HCT116 (cell line): ENCODE measurements at places on chromosomes 1 and 21. TPM values are rescaled to one million over a fixed set of nuclear protein-coding genes. Genes with fewer than 3 reads are reported as not detected.

GRCh38 chr1:67339623-67340343 is 32.1 kb downstream of the IL12RB2 start:
- no peak overlapping the region for H3K27ac ChIP-seq
- DNase-seq = no peak
- H3K27me3 ChIP-seq = no peaks in the 10 kb centered on the region
- peaks cover 11% of the 10 kb centered on the region for H3K4me1 ChIP-seq

DNA sequence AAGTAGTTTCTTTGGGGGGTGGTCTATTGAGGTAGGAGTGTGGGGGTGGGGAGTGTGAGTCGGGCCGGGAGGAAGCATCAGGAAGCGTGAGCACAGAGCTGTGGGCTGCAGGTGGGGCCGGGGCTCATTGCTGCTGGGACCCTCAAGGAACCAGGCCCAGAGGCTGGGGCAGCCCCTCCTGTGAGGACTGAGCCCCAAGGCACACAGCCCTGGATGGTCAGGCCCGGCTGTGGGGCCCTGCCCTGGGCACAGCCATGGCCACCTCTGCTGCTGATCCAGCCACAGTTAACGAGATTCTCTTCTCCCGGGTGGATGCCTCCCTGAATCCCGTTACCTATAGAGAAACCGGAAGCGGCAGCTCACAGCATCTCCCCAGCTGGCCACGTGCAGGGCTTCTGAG is 22.9 kb upstream of the SUMO3 start:
- H3K36me3 ChIP-seq = no peaks in the 10 kb centered on the region
- H3K27me3 ChIP-seq = no peaks in the 10 kb centered on the region
- DNase-seq = no peak
- no peak overlapping the region for H3K27ac ChIP-seq
- H3K4me3 ChIP-seq = no peak overlapping the region

GRCh38 chr1:44377925-44378784 is 23.1 kb upstream of the ERI3 start:
- H3K27ac ChIP-seq = no peak overlapping the region
- H3K27me3 ChIP-seq = no peaks in the 10 kb centered on the region
- no peaks in the 10 kb centered on the region for H3K4me1 ChIP-seq
- no peak overlapping the region for H3K4me3 ChIP-seq

- H3K4me3 ChIP-seq = no peak overlapping the region
- no peaks in the 10 kb centered on the region for H3K36me3 ChIP-seq
- DNase-seq = no peak
- no peak overlapping the region for H3K27ac ChIP-seq
Observed at GRCh38 chr21:31913182-31913608, 40.4 kb downstream of the HUNK start.

DNA sequence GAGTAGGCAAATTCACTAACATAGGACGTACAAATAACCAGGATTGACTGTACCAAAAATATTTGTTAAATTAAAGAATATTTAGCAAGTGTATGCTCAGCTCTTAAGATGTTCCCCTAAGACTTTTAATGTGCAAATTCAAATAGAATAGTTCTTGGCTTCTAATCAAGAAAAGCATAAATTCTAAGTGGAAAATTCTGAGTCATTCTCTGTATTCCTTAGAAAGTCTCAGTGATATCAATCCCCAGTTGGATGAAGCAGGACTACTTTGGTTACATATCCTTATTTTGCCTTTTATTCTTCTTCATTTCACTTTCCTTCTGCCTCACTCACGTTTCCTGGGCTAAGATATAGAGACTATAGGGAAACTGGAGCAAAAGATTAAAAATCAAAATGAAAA is 130.2 kb downstream of the IFI44 start:
- no peaks in the 10 kb centered on the region for H3K27me3 ChIP-seq
- no peak overlapping the region for H3K27ac ChIP-seq
- no peak for DNase-seq

GRCh38 chr1:72942008-72942407 is 659.7 kb upstream of the NEGR1 start:
- H3K27me3 ChIP-seq = no peaks in the 10 kb centered on the region
- H3K36me3 ChIP-seq = no peaks in the 10 kb centered on the region
- no peak for DNase-seq
- no peak overlapping the region for H3K4me3 ChIP-seq

- DNase-seq = no peak
- no peak overlapping the region for H3K4me3 ChIP-seq
- no peaks in the 10 kb centered on the region for H3K27me3 ChIP-seq
- peaks cover 26% of the 10 kb centered on the region for H3K4me1 ChIP-seq
Observed at GRCh38 chr1:51309291-51309690, 21.1 kb downstream of the TTC39A start.

- H3K4me3 ChIP-seq = no peak overlapping the region
- H3K4me1 ChIP-seq = peaks cover 4% of the 10 kb centered on the region; the same call in 1 of the 2 replicates
- DNase-seq = no peak
- no peak overlapping the region for H3K27ac ChIP-seq
- no peaks in the 10 kb centered on the region for H3K27me3 ChIP-seq
Observed at GRCh38 chr1:12496154-12496961, 121.7 kb downstream of the DHRS3 start.

DNA sequence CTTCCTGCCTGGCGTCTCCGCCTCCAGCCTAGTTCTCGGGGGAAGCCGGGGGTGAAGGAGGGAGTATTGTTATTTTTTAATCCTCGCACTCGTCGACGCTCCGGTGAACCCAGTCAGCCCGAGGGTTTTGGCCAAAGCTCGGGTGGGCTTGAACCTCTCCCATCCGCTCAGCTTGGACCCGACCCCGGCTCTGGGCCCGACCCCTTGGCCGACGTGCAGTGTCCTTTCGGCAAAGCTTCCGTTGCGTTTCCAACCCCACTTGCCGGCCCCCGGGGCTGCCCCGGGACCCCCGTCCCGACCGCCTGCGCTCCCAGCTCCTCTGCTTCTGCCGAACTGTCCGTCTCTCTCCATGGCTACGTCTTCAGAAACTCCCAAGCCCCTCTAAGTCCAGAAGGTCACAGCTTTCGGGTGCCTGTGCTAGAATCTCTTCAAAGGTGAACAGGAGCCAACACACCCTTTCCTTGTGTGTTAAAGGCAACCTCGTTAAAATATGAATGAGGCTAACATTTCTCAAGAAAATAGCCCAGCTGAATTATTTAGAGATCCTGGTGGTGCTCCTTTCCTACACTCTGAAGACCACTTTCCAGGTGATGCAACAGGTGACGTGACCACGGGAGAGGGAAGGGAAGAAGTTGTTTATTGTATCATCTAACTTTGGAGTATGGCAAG is 647 bp downstream of the DESI2 start:
- H3K4me3 ChIP-seq = peak overlapping the region; percentile 74
- H3K27ac ChIP-seq = peak overlapping the region; percentile 82
- peaks cover 5% of the 10 kb centered on the region; the same call in 1 of the 2 replicates for H3K4me1 ChIP-seq
- no peaks in the 10 kb centered on the region for H3K27me3 ChIP-seq

DNA sequence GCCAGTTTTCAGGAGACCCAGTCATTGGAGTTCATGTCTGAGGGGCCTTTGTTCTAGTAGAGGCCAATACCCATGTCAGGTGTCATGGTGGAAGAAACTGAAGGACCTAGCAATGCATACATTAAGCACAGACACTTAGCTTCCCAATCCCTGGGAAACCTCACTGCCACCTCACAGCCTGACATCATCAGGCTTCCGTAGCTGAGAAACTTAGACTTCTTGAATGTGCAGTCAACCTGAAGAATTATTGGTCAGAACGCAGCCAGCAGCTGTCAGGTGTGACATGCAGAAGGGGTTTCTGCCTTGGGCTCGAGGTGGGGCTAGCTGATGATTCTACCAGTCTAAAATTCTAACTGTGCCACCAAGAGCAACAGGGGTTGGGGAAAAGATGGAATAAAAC is 1.9 kb upstream of the ITPKB start:
- H3K27me3 ChIP-seq = no peaks in the 10 kb centered on the region
- no peak overlapping the region for H3K4me3 ChIP-seq
- H3K4me1 ChIP-seq = peaks cover 4% of the 10 kb centered on the region; the same call in 1 of the 2 replicates
- no peaks in the 10 kb centered on the region for H3K36me3 ChIP-seq
- no peak overlapping the region for H3K27ac ChIP-seq
- no peak for DNase-seq

Gene LRRIQ3
- 1.1 TPM for total RNA-seq

- no peak overlapping the region for H3K4me3 ChIP-seq
- DNase-seq = no peak
- H3K27ac ChIP-seq = no peak overlapping the region
- H3K27me3 ChIP-seq = no peaks in the 10 kb centered on the region
Observed at GRCh38 chr1:209873067-209873799, 45.5 kb downstream of the UTP25 start.

Gene SH2D1B
- 0.12 TPM for total RNA-seq

GRCh38 chr1:8562881-8563865 is 245.3 kb downstream of the SLC45A1 start:
- no peaks in the 10 kb centered on the region for H3K36me3 ChIP-seq
- H3K27me3 ChIP-seq = no peaks in the 10 kb centered on the region
- no peak overlapping the region for H3K27ac ChIP-seq
- DNase-seq = no peak

GRCh38 chr1:94061513-94062443 is 59.2 kb downstream of the ABCA4 start:
- peak; percentile 67 for DNase-seq
- H3K27ac ChIP-seq = no peak overlapping the region
- H3K27me3 ChIP-seq = no peaks in the 10 kb centered on the region
- H3K4me3 ChIP-seq = no peak overlapping the region
- peaks cover 18% of the 10 kb centered on the region for H3K4me1 ChIP-seq

DNA sequence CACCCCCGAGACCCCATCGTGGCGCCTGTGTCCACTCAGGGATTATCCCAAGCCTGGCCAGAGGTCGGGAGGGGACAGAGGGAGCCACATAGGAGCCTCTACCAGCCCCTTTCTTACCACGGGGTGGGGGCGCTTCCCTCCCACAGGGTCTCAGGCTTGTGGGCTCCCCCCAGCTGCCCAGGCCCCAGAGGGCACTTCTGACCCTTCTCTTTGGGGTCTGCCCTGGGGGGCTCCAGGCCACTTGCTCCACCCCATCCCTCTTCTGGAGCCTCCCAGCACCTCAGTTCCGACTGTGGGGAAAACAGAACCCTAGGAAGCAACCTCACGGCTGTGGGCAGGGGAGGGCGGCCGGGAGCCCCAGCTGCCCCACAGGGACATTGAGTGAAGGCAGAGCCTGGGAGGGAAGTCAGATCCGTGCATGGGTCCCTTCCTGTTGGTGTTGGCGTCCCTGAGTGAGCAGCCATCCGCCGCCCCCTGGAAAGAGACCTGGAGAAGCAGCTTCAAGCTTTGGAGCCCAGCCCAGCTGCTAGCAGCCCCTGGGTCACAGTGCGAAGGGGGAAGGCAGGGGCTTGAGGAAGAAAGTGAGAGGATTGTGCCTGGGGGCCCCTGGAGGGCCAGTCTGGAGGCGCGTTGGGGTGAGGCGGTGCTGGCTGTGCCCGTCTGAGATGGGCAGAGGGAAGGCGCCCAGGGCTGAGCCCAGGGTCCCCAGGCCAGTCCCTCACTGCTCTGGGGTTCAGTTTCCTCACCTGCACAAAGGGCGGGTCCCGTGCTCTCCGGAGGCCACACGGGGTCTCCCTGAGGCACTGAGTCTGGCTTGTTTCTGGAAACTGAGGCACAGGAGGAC is 22.1 kb downstream of the RRP1 start:
- H3K4me3 ChIP-seq = no peak overlapping the region
- peaks cover 27% of the 10 kb centered on the region for H3K4me1 ChIP-seq
- H3K36me3 ChIP-seq = no peaks in the 10 kb centered on the region; the same call in 1 of the 2 replicates
- DNase-seq = no peak
- H3K27ac ChIP-seq = no peak overlapping the region; the same call in 1 of the 2 replicates
